Tibial nerve (tissue), 4 donors: ENCODE measurements at places on chromosomes 16 and 17. TPM values are rescaled to one million over a fixed set of nuclear protein-coding genes. Genes with fewer than 3 reads are reported as not detected.
A peak's percentile ranks its signal among the peaks of the same experiment; 100 is the strongest.

- no peak overlapping the region for H3K4me3 ChIP-seq
- no peaks in the 10 kb centered on the region for H3K27me3 ChIP-seq
- DNase-seq, result no peak
- no peak overlapping the region for H3K27ac ChIP-seq
- H3K36me3 ChIP-seq, result peaks cover 98% of the 10 kb centered on the region
Measured at GRCh38 chr16:4683255-4684057, 9.9 kb upstream of the NUDT16L1 start.

DPEP2 gene
- 1.0 TPM for total RNA-seq

DNA sequence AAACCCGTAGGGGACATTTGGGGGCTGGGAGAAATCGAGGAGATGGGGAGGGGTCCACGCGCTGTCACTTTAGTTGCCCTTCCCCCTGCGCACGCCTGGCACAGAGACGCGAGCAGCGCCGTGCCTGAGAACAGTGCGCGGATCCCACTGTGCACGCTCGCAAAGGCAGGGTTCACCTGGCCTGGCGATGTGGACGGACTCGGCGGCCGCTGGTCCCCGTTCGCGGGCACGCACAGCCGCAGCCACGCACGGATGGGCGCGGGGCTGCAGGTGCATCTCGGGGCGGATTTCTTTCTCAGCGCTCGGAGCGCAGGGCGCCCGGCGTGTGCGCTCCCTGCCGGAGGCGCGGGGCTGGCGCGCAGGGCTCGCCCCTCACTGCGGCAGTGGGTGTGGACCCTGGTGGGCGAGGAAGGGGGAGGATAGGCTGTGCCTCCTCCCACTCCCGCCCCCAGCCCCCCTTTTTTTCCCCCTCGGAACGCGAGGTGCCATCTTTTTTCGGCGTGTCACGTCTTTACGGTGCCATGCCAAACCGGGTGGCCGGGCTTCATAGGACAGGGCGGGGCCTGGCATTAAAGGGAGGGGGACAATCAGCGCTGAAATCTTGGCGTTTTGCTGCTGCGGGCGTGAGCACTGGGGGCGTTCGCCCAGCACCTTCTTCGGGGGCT lies 1.1 kb downstream of the MAPT start:
- peaks cover 40% of the 10 kb centered on the region for H3K27me3 ChIP-seq
- H3K27ac ChIP-seq, result no peak overlapping the region
- no peak for DNase-seq
- H3K4me3 ChIP-seq, result peak overlapping the region; percentile 93

DNA sequence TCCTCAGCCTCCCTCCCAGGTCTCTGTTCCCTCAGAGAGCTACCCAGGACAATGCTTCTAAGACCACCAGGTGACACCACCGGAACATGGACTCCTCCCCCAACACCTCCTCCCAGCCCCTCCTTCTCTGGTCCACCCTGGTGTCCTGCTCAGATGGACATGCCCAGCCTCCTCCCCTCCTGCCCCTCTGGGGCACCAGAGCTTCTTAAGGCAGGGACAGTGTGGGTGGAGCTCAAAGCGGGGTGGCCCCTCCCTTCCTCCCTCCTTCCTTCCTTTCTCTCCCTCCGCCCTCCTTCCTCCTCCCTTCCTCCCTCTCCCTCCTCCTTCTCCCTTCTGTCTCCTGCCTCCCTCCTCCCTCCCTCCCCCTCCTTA lies 22.7 kb downstream of the TRPV3 start:
- H3K4me1 ChIP-seq, result peaks cover 17% of the 10 kb centered on the region
- H3K4me3 ChIP-seq, result no peak overlapping the region
- no peaks in the 10 kb centered on the region for H3K27me3 ChIP-seq
- no peaks in the 10 kb centered on the region for H3K36me3 ChIP-seq
- H3K27ac ChIP-seq, result peak overlapping the region; percentile 96

DNA sequence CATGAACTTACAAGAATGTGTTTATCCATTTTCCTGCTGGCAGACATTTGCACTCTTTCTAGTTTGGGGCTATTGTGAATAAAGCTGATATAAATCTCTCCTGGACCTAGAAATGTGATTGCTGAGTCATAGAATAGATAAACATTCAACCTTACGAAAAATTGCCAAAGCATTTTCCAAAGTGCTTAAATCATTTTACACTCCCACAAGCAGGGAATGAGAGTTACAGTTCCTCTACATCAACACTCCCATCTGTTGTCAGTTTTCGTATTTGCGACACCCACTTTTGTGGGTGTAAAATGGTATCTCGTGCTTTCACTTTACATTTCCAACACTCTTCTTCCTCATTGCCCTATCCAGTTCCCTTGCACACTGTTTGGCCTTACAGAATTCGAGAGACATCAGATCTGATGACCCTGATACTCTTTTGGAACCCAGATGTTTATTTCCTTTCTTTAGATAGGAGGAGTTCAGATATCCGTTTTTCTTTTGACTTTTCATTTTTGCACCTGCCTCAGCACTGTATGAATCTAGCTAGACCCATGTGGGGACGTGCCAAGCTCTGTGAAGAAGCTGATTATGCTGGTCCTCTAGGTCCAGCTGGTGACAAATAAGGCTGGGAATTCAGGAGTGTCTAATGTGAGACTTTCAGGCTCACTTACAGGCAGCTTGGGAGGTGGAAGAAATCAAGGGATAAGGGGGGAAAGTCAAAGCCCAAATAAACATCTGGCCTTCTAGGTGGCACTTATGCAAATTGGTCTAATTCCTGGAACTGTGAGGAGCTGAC lies 14.0 kb downstream of the SOX9 start:
- H3K27ac ChIP-seq, result no peak overlapping the region
- DNase-seq, result no peak
- H3K4me3 ChIP-seq, result no peak overlapping the region
- no peaks in the 10 kb centered on the region for H3K27me3 ChIP-seq
- H3K4me1 ChIP-seq, result peaks cover 13% of the 10 kb centered on the region

DNA sequence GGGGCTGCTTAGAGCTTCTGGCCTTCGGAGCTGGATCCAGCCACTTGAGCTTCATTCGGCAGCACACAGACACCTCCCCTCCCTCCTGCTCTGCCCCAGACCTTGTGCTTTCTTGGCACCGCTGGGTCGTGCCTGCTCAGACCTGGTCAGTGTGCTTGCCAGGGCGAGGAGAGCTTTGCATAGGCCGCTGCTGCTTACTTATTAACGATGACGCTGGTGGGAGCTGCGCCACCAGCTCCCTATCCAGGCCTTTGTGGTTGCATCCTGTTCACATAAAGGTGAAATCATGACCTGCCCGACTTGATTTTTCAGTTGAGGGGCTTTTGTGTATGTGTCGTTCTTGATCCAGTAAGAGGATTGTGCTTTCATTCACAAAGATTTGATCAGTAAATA lies 101.1 kb downstream of the MSI2 start:
- no peak overlapping the region for H3K27ac ChIP-seq
- no peak overlapping the region for H3K4me3 ChIP-seq
- no peak for DNase-seq
- peaks cover 10% of the 10 kb centered on the region for H3K4me1 ChIP-seq
- H3K27me3 ChIP-seq, result no peaks in the 10 kb centered on the region

DNA sequence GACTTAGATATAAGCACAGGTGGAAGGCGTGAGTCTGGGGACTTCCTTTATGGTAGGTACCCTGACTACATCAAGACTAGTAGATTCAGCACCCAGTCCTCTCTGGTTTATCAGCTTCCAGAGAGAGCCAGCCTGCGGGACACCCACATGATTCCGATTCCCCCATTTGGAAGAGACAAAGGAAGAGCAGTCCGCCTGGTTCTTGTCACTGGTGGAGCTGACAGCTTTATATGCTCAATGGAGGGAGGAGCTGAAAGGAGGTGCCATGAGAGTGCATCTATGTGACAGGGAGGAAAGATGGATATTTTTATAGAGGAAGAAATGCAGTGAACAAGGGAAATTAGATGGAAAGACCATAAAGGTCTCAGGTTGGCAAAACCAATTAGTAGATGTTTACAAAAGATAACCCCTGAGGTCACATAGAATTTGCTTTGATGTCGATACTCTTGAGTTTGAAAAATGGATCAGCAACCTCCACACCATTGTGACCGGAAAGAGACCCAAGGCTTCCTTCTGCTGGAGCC lies 437.7 kb downstream of the PMP22 start:
- no peaks in the 10 kb centered on the region for H3K36me3 ChIP-seq
- no peaks in the 10 kb centered on the region for H3K27me3 ChIP-seq
- H3K27ac ChIP-seq, result no peak overlapping the region
- H3K4me3 ChIP-seq, result no peak overlapping the region
- H3K4me1 ChIP-seq, result no peaks in the 10 kb centered on the region
- DNase-seq, result no peak

- H3K36me3 ChIP-seq, result no peaks in the 10 kb centered on the region
- H3K27ac ChIP-seq, result peak overlapping the region; percentile 46
- no peak overlapping the region for H3K4me3 ChIP-seq
- DNase-seq, result no peak
- H3K4me1 ChIP-seq, result peaks cover 13% of the 10 kb centered on the region
- no peaks in the 10 kb centered on the region for H3K27me3 ChIP-seq
Measured at GRCh38 chr17:40471846-40472732, 28.8 kb downstream of the IGFBP4 start.

ARHGAP27 gene
- total RNA-seq, result 24.7 TPM

DNA sequence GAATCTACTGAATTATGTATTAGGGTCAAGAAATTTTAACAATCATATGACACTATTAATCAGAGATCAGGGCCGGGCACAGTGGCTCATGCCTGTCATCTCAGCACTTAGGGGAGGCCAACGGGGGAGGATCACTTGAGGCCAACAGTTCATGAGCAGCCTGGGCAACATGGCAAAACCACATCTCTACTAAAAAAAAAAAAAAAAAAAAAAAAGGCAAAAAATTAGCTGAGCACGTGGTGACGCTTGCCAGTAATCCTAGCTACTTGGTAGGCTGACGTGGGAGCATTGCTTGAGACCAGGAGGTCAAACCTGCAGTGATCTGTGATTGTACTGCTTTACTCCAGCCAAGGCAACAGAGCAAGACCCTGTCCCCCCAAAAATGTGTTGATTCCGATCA lies 52.5 kb upstream of the CLEC3A start:
- H3K27ac ChIP-seq, result no peak overlapping the region
- no peaks in the 10 kb centered on the region for H3K27me3 ChIP-seq
- no peak overlapping the region for H3K4me3 ChIP-seq
- DNase-seq, result no peak
- no peaks in the 10 kb centered on the region for H3K36me3 ChIP-seq
- no peaks in the 10 kb centered on the region for H3K4me1 ChIP-seq

GRCh38 chr17:28958820-28959455 lies 7.6 kb upstream of the PHF12 start:
- no peaks in the 10 kb centered on the region for H3K4me1 ChIP-seq
- H3K4me3 ChIP-seq, result no peak overlapping the region
- DNase-seq, result no peak
- H3K27ac ChIP-seq, result no peak overlapping the region

TTLL6 gene
- 4.8 TPM for total RNA-seq

DNA sequence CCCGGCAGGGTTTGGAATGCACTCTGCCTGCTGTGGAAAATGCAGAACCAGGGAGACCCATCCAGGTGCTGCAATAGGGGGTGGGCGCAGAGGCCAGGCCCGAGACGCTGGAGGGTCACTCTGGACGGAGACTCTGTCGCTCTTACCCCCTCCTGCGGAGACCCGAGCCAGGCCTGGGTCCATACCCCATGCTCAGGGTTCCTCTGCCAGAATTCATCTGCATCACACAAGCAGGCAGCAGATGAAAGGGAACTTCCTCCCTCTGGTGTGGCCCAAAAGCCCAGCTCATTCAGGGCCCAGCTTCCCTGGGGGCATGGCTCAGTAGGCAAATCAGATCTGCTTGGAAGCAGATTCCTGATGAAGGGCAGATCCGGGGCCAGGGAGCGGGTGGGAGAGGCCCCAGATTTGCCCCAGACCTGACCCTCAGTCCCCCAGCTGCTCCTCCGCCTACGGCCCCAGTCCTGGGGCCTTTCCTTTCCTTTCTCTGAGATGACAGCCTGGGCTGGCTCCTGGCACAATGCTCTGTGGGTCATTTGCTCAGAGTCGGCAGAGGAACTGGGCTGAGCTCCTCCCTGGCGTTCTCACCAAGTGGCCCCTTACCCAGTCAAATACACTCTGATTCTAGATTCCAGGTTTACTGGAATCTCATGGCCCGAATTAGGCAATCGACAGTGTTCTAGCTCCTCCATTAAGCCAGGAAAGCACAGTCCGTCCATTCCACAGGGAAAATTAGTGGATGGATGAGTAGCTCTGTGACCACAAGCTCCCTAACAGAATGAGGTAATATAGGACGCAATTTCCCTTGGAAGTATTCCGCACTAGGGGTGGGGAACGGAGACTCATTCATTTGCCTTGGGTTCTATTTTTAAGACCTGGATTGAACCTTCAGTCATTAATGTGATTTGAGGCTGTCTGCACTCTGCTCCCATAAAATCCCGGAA lies 19.1 kb upstream of the RASD1 start:
- peaks cover 11% of the 10 kb centered on the region for H3K36me3 ChIP-seq
- no peaks in the 10 kb centered on the region for H3K27me3 ChIP-seq
- no peak overlapping the region for H3K4me3 ChIP-seq
- H3K27ac ChIP-seq, result peak overlapping the region; percentile 90
- peak; percentile 62 for DNase-seq
- peaks cover 36% of the 10 kb centered on the region for H3K4me1 ChIP-seq

SPN gene
- 1.5 TPM for total RNA-seq

DNA sequence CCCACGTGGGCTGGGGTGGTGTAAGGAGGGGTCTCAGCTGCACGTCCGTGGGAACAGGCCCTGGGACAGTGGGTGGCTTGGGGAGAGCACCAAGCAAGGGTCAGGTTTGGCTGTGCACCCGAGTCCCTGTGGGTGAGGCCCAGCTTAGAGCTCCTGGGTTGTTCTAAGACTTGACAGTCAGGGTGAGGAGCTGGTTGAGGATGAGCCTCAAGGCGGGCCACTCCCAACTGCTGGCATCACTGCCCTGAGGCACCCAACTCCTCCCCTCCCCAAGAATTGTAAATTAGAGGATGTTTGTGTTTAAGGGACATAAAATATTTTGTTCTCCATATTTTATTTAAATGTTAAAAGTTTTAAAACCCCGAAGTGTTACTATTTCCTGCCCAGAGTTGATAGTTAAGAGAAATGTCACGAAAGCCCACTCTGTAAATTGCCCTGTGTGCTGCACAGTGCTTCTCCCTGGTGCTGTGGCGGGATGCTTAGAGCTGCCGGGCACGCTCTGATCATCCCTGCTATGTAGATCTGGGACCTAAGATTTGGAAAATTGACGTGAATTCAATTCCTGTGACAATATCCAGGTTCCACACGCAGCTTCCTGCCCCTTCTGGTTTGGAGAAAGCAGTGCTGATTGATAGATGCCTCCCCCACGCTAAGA lies 15.9 kb downstream of the ZC3H18 start:
- no peak overlapping the region for H3K4me3 ChIP-seq
- H3K4me1 ChIP-seq, result no peaks in the 10 kb centered on the region
- H3K27ac ChIP-seq, result no peak overlapping the region
- DNase-seq, result no peak
- peaks cover 7% of the 10 kb centered on the region for H3K36me3 ChIP-seq

GRCh38 chr16:20385844-20386832 lies 18.4 kb downstream of the PDILT start:
- H3K4me1 ChIP-seq, result no peaks in the 10 kb centered on the region
- DNase-seq, result peak; percentile 25
- H3K36me3 ChIP-seq, result no peaks in the 10 kb centered on the region
- H3K27ac ChIP-seq, result no peak overlapping the region

- H3K4me1 ChIP-seq, result peaks cover 68% of the 10 kb centered on the region
- no peaks in the 10 kb centered on the region for H3K36me3 ChIP-seq
- DNase-seq, result no peak
- peak overlapping the region; percentile 72 for H3K27ac ChIP-seq
Measured at GRCh38 chr17:29155966-29156338, 24.2 kb downstream of the MYO18A start.

- H3K36me3 ChIP-seq, result peaks cover 15% of the 10 kb centered on the region
- H3K4me3 ChIP-seq, result no peak overlapping the region
- H3K27me3 ChIP-seq, result no peaks in the 10 kb centered on the region
- peak overlapping the region; percentile 98 for H3K27ac ChIP-seq
- peaks cover 23% of the 10 kb centered on the region for H3K4me1 ChIP-seq
Measured at GRCh38 chr17:42457107-42457792, 1.4 kb upstream of the ATP6V0A1 start.
